ENCODE measurements at places on chromosomes 5 and 9. TPM values are rescaled to one million over a fixed set of nuclear protein-coding genes. Genes with fewer than 3 reads are reported as not detected.

CHMP5 gene
- 95.5 TPM for total RNA-seq

WHRN gene
- total RNA-seq: 5.2 TPM

ADCY2 gene
- total RNA-seq: 0.20 TPM

NEUROG1 gene
- not detected for total RNA-seq

C5orf58 gene
- not detected for total RNA-seq
